ENCODE measurements at places on chromosomes 12 and 14. TPM values are rescaled to one million over a fixed set of nuclear protein-coding genes. Genes with fewer than 3 reads are reported as not detected.

LALBA gene
- not detected for total RNA-seq

INHBE gene
- total RNA-seq: 0.58 TPM

NDRG2 gene
- total RNA-seq: 237 TPM

CRIP2 gene
- 130 TPM for total RNA-seq

LRIG3 gene
- 50.8 TPM for total RNA-seq

DNA sequence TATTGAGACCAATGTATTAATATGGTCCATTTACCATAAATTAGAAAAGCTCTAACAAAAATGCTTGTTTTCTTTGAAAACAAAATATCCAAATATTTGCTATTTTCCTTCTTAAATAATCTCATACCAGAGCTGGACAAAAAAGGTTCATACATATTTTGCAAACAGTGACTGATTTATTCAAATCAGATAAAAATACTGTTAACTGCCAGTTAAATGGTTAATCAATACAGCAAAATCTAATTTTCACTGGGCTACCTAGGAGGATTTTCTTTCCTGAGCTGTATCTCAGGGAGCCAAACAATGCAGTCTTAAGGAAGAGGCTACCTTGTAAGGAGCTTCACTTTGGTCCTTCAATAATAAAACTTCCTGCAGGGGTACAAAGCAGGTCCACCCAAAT lies 2.0 kb downstream of the FERMT2 start:
- no peak for DNase-seq

DNA sequence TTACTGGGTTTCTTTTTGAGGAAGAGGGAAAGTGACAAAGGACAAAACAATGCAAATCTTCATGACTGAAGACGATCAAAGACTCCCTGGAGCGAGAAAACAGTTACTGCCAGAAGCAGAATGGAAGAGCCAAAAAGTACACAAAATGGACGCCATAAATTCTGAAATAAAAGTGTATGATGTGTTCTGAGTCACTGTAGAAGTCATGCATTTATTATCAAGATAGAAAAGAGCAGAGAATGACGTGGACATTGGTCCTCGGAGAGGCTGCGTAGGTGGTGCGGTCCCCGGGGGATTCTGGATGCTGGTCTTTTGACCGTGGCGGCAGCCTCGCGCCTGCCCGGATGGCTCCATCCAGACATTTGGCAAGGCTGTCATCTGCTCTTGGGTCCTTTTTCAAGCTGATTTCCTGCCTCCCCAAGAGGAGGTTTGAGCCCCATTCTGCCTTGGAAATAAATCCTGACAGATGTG lies 52.8 kb downstream of the C14orf132 start:
- DNase-seq: no peak

DNA sequence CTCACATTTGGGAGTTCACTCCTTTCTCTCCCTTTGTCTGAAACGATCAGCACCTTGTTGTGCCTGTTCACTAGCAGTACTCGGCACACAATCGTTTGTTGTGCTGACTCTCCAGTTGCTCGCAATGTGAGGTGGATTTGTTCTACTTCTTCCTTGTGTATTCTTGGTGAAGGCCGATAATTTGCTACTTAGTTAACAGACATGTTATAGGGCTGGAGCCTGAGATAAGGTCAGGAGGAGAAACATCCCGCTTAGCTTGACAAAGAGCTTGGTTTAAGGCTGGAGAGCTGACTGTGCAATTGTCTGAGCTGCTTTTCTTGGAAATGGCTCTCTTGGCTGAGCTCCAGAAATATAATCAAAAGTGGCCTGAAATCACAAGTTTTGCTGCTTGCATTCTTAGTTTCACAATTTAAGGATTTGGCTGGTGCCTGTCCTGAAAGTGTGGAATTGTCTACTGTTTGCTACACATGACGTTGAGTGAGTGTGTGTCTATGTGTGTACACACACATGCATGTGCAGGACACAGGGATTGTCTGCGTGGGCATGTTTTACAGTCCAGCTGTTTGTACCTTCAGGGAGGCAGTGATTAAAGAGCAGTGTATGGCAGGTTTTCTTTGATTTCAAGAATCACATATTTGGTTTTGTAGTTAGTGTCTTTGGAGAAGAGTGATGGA lies 77.7 kb downstream of the ARF6 start:
- no peak for DNase-seq

GRCh38 chr12:65889144-65889880 lies 65.0 kb downstream of the HMGA2 start:
- DNase-seq: no peak

GRCh38 chr12:70829070-70829469 lies 91.5 kb downstream of the PTPRR start:
- DNase-seq: no peak
